ENCODE measurements at places on chromosomes 3 and 15. TPM values are rescaled to one million over a fixed set of nuclear protein-coding genes. Genes with fewer than 3 reads are reported as not detected.

SUCLG2 gene
- total RNA-seq = 29.6 TPM

DNA sequence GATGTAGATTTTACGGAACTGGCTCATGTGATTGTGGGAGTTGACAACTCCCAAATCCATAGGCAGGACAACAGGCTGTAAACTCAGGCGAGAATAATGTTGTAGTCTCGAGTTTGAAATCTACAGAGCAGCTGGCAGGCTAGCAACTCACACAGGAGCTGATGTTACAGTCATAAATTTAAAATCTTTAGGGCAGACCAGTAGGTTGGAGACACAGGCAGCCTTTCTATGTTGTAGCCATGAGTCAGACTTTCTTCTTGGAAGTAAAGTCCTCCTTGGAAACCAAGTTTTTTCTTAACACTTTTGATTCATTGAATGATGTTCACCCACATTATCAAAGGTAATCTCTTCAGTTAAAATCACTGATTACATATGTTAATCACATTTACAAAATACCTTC is 89.1 kb upstream of the ALCAM start:
- DNase-seq = no peak

- DNase-seq = no peak
Observed at GRCh38 chr3:118729546-118729945, 305.1 kb downstream of the IGSF11 start.

CPN2 gene
- total RNA-seq = not detected

CYP11A1 gene
- total RNA-seq = 0.16 TPM

DNA sequence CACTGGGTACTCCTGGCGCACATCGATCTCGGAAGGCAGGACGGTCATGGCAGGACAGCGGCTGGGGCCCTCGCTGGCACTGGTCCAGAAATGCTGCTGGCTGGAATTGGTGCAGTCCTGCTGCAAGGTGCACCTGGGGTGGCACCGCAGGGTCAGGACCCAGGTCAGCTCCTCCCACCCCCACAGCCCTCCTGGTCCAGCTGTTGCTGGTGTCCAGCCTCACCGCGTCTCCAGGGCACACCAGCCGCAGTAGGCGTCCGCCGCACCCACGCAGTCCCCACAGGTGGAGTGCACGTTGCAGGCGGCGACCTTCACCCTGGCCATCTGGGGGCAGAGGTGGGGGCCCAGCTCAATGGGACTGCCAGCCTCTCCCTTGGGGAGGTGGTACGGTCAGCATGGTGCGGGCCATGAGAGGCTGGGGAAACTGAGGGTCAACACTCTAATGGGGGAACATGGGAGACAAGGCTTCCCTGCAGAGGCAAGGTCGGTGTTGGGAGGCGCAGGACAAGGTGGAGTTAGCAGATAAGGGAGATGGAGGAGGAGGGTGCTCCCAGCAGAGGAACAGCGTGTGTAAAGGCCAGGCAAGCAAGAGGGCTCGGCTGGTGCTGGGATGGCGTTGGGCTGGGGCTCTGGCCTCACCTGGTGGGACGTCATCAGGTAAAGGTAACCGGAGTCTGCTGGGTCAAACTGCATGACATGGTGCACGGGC is 20.4 kb downstream of the PLXND1 start:
- DNase-seq = peak; percentile 65

SORD gene
- total RNA-seq = 43.8 TPM

EOGT gene
- total RNA-seq = 10.4 TPM

- DNase-seq = no peak
Observed at GRCh38 chr3:131444180-131444579, 58.6 kb downstream of the MRPL3 start.

SUSD5 gene
- total RNA-seq = not detected

GRCh38 chr15:98728082-98728810 is 79.9 kb downstream of the IGF1R start:
- no peak for DNase-seq

GRCh38 chr3:66498687-66499621 is 1.9 kb downstream of the LRIG1 start:
- no peak for DNase-seq

DNA sequence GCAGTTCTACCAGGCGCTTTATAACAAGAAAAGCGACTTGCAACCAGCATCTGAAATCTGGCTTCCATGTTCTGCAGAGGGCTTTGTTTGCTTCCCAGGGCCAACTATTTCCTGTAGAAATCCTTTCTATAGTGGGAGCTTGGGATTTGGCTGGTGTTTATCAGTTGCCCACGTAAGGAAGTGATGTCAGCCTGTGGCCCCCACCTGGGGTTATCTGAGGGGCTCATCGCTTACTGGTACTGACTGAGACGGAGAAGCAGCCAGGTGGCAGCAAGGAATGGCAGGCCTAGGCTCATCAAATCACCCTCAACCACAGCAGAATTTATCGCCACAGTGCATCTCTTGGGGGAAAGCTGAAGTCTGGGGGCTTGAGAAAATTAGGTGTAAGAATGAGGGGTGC is 14.6 kb upstream of the CCR9 start:
- DNase-seq = no peak

- no peak for DNase-seq
Observed at GRCh38 chr15:71186267-71186666, 71.0 kb downstream of the THSD4 start.

IVD gene
- total RNA-seq = 3.6 TPM

DNA sequence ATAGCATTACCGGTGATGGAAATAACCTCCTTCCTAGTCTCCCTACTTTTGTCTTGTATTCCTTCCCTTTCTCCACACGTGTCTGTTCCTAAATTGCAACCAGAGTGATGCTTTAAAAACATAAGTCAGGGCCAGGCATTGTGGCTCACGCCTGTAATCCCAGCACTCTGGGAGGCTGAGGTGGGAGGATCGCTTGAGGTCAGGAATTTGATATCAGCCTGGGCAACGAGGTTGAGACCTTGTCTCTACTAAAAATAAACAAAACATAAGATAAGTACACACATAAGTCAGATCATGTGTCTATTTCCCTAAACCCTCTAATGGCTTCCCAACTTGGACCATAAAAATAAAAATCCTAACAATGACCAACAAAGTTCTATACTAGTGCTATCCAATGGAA is 18.4 kb downstream of the ARMC8 start:
- DNase-seq = no peak

DNA sequence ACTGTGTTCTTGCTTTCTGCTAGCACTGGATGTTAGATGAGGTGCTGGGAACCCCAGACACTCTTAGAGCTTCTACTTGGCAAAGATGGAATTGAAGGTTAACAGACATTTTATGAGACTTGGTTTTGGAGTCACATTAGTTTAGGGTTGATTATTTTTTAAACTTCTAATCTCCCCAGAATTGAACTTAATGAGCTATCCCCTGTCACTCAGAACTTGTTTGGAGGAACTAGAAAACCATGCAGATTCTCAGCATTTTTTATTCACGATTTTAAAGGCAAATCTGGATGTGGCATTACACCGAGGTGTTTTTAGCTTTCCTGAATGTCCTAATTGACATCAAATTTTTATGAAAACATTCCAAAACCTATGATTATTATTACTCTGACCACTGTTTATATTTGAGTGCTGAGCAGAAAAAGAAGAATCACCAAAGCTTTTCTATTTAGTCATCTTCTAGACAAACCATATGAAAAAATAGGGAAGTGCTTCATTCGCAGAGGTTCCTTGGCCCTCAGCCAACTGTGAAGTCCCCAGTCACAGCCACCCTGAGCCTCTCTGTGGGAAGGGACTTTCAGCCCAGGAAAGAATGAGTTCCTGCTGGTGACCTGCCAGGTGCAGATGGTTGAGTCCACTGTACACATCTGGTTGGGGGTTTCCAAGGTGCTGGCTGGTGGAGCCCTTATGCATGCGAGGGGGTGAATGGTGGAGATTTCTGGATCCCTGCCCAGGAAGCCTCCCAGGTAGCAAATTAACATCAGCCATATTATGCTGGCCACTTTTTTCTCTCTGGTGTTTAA is 196.0 kb upstream of the TOPAZ1 start:
- DNase-seq = peak; percentile 22

SELENOK gene
- total RNA-seq = 27.9 TPM

DNA sequence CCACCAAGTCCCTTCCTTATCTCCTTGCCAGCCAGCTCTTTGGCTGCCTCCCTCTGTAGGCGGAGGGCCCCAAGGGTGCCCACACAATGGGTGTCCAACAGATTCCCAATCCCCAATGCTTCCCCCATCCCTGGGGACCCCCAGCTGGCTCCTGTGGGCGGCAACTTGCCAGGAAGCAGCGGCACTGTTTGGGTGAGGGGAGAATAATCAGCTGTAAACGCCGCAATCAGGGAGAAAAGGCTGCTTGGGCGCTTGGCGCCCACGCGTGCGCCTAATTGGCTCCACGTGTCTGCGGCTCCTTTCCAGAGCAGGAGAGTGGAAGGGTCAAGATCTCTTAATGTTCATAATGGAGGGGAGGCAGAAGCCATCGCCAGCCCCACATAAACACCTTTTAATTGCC is 67.9 kb upstream of the TMEM115 start:
- no peak for DNase-seq

DNA sequence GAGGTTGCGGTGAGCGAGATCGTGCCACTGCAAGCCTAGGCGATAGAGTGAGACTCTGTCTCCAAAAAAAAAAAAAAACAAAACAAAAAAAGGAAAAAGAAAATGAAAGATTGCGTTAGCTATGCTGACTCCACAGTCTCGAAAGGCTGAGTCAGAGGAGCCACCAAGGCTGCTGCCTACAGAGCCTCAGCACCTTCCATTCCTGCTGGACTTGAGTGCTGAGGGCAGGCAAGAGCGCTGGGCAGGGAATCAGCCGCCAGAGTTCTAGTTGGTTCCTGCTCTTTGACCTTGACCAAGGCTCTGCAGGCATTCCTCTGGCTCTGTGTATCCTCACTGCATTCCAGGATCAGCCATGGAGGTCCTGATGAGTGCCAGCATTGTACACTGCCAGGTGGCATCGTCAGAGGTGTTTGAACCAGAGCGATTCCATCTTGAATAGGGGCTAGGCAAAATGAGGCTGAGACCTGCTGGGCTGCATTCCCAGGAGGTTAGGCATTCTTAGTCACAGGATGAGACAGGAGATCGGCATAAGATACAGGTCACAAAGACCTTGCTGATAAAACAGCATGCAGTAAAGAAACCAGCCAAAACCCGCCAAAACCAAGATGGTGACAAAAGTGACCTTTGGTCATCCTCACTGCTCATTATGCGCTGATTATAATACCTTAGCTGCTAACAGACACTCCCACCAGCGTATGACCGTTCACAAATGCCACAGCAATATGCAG is 5.9 kb downstream of the MESP2 start:
- no peak for DNase-seq

- DNase-seq = no peak
Observed at GRCh38 chr3:124201786-124202185, 209.9 kb upstream of the ROPN1 start.

NCEH1 gene
- total RNA-seq = 5.0 TPM

DNA sequence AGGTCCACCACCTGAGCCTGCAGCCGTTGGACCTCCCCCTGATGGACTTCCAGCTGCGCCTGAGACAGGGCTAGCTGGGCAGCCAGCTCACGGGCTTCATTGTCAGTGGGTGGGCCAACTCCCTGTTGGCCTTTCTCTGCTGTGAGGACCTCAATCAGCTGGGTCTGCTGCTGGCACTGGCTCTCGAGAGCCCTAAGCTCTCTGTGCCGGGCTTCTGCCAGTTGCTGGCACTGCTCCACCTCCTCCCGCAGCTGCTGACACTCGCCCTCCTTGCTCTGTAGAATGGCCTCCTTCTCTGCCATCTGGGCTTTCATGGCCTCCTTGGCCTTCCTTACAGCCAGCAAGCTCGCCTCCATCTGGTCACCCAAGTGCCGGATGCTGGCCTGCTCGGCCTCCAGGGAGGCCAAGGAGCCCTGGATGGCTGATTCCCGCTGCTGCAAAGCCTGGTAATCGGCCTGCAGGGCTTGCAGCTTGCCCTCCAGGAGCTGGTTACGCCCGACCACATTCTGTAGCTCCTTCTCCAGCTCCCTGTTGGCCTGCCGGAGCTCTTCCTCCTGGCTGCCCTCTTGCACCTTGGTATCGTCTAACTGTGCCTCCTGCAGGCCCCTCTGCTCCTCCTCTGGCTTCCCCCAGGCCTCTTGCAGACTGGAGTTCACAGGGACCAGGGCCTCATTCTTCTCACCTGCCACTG is 23.8 kb downstream of the CXCR6 start:
- DNase-seq = no peak

TOPBP1 gene
- total RNA-seq = 49.1 TPM

- DNase-seq = no peak
Observed at GRCh38 chr3:55124371-55124770, 196.5 kb upstream of the LRTM1 start.

- no peak for DNase-seq
Observed at GRCh38 chr3:141204343-141204742, 27.3 kb upstream of the PXYLP1 start.

MED12L gene
- total RNA-seq = not detected

GRCh38 chr3:30040126-30040525 is 566.3 kb upstream of the TGFBR2 start:
- no peak for DNase-seq

- DNase-seq = no peak
Observed at GRCh38 chr3:106877627-106878026, 499.6 kb upstream of the CCDC54 start.

DNA sequence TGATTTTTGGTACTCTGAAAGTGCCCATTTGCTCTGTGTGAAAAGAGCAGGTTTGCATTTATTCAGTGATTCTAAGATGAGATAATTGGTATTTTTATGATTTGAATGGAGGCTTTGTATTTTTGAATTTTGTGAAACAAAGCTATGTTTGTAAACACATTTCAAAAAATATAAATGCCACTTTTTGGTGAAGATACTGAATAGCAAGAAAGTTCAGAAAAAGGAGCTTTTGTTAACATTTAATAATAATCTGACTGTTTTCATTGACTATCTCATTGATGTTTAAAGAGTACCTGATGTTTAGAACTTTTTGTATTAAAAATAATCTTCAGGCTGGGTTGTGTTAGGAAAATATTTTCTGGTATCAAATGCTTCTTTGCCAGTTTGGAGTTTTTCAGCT is 23.7 kb downstream of the TCF12 start:
- no peak for DNase-seq

- DNase-seq = no peak
Observed at GRCh38 chr3:16768956-16769355, 115.8 kb upstream of the PLCL2 start.

NRROS gene
- 13.0 TPM for total RNA-seq

GRCh38 chr3:154730186-154730585 is 300.2 kb upstream of the GPR149 start:
- no peak for DNase-seq

DNA sequence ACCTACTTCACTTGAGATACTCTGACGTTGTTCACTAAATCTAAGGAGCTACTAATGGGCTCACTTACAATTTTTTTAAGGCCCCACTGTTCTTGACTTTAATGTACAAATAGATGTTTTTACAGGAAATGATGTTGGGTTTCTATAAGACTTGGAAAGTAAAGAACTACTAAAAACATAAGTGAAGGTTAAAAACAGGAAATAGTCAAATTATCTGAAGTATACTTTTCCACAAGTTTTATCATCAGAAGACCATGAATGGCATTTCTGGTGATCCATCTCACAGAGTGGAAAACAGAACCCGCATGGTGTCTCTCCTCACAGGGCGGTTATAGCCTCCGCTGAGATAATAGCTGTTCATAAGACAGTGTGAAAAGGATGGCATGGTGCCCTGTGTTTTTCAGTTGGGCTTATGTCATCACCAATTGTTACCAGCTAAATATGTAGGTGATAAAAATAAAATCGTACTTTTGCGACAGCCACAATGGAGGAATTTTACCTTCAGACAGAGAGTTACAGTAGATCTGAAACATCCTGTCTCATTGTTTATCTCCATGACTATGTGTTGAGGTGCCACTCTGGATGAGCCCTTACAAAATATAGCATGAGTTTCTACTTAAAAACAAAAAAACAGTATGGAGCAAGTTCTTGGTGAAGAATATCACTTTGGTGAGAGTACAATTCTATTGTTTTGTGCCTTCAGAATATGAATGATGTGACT is 462.4 kb downstream of the RAP2B start:
- DNase-seq = no peak

SLC41A3 gene
- 18.9 TPM for total RNA-seq

CHP1 gene
- 74.2 TPM for total RNA-seq

Measured in K562 (cell line).